ENCODE measurements at places on chromosomes 3 and 15.
A peak's percentile ranks its signal among the peaks of the same experiment; 100 is the strongest.

- DNase-seq = no peak
Observed at GRCh38 chr15:43165801-43166325, 19.3 kb upstream of the CCNDBP1 start.

DNA sequence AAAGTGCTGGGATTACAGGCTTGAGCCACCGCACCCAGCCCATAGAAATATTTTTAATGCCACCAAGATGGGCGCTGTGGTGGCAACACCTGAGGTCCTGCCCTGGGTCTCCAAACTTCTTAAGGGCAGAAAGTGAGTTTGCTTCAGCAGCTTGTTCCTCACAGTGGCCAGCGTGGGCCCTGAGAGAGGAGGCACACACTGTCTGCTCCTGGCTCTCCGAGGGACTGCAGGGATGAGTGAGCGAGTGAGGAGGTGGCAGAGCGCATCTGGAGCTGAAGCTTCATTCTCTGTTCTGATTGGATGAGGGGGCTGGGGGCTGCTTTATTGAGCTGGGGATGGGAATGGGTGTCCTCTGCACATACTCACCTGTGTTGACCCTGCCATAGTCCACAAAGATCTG lies 57.6 kb upstream of the RAB6B start:
- no peak for DNase-seq

- no peak for DNase-seq
Observed at GRCh38 chr3:65827076-65827475, 211.6 kb downstream of the MAGI1 start.

- DNase-seq = no peak
Observed at GRCh38 chr3:153051427-153052095, 110.5 kb upstream of the RAP2B start.

GRCh38 chr3:15295506-15295905 lies 36.9 kb downstream of the SH3BP5 start:
- DNase-seq = no peak

DNA sequence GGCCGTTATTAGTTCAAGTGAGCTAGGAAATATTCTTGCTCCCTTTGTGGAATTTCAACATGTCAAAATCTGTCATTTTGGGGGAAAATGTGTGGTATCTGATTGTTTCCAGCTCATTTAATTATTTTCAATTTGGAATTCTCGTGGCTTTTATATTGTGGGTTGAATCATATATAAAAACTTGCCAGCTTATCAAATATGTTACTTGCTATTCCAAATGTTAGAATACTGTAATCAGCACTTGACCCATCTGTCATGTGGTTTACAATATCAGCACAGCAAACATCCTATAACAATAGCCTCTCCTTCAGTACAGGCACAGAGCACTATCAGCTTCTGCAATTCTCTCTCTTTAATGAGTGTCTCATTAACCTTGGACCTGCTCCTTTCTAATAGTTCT lies 130.2 kb upstream of the FEZF2 start:
- no peak for DNase-seq

- no peak for DNase-seq
Observed at GRCh38 chr15:85002517-85002916, 20.9 kb downstream of the PDE8A start.

- no peak for DNase-seq
Observed at GRCh38 chr3:79139395-79140068, 628.3 kb downstream of the ROBO1 start.

DNA sequence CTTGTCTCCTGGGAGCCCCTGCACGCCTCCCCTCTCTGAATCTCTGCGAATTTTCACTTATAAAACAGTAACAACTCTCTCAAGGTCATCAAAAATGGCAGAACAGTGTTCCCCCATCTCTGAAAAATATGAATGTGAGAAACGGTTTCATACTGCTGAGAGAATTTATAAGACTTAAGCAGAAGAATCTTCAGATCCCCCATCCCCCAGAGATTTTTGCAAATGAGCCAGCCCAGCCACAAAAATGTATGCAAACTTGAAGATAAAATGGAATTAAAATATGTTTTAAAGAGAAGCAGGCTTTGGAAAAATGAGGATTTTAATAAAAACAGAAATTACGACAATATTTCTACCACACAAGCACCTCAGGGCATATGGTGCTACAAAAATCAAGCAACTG lies 173.0 kb downstream of the STT3B start:
- no peak for DNase-seq

DNA sequence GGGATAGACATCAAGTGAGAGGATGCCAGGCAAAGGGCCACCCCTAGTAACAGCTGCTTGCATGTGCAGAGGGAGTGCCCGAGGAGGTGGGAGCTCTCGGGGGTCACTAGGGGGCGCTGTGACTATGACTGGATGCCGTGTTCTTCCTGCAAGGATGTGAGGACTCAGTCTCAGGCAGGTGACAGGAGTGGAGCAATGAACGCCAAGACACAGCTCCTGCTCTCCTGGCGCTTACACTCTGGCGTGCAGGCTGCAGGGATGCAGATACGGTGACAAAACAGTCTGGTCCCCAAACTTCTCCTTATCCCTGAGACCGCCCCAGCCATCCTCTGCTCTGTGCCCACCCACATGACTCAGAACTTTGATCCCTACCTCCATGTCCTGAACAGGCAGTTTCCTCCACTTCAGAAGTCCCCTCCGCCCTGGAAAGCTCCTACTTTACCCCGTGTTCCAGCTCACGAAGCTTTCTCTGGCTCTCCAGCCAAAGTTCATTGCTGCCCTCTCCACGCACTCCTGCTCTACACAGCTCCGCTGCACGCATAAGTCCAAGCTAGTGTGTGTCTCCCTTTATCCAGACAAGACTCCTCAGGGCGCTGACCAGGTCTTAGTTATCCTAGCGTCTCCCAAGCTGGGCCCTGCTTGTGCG lies 14.7 kb downstream of the RHOV start:
- peak; percentile 69 for DNase-seq

DNA sequence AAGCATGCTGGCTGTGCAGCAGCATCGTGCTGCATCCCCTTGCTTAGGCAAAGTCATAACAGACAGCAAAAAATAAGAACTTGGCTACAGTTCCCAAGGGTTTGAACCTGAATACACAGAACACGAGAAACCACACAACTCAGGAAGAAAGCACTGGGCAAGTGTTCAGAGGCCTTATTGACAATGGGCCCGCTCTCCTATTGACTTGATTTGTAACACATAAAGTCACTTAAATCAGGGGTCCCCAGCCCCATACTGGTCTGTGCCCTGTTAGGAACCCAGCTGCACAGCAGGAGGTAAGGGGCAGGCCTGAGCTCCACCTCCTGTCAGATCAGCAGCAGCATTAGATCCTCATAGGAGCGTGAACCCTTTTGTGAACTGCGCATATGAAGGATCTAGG lies 145.1 kb downstream of the LSAMP start:
- no peak for DNase-seq

DNA sequence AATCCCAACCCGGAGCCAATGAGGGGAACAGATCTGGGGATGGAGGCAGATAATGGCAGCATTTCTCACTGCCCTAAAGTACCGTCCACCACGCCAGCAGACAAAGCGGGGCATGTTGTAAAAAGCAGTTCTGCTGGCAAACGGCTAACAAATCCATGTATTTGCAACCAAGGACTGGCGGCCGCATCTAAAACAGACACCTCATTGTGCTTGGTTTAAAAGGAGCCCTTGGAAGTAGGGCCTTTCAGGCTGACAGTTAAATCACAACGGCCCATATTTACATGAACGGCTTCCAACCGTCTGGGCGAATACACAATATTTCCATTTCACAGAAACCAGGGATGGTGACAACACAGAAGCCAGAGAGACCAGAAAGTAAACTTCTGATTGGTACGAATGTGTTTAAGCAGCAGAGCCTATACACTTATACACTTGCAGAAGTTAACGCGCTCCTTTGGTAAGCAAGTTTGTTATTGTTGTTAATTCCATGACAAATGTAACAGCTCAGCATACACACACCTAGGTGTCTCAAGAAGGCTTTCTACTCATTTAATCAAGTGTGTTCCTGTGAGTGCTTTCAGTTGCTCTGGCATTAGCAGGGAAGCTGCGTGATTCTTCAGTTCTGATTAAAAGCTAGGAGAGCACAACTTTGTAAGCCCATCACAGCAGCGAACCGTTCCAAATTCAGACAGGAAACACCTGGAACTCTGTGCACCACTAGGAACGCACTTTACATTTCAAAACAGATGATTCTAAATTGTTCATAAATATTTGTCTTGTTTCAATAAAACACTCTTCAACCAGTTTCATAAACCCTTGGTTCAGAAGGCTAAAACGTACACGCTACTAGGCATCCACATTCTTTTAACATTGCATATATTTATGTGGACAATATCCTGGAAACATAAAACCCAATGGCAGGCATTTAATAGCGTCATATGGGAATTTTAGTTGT lies 112.9 kb downstream of the PDZRN3 start:
- no peak for DNase-seq

DNA sequence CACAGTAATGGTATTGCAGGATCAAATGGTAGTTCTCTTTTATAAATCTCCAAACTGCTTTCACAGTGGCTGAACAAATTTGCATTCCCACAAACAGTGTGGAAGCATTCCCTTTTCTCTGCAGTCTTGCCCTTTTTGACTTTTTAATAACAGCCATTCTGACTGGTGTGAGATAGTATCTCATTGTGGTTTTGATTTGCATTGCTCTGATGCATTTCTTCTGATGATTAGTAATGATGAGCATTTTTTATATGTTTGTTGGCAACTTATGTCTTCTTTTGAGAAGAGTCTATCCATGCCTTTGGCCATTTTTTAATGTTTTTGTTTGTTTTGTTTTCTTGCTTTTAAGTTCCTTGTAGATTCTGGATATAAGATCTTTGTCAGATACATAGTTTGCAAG lies 316.1 kb upstream of the TMCO5A start:
- DNase-seq = no peak
